Fibroblast of skin of right quadriceps (primary cell): ENCODE measurements at places on chromosomes 11 and 22.

DNA sequence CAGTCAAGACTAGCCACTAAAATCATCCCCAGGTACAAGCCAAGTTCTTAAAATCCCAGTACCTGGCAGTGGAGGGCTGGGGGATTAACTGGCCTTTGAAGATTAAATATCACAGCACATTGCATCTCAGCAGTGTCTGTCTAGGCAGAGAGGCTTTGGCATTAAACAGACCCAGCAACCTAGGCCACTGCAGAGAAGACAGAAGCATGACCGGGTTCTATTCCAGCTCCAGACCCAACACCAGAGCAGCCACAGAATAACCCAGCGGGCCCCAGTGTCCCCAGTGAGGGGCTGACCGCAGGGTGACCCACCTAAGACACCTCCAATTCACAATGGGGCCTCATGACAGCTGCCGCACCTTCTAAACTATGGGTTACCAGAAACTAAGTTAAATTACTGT lies 88.2 kb downstream of the SHANK2 start:
- no peak for DNase-seq

GRCh38 chr11:65454311-65454695 lies 31.7 kb downstream of the NEAT1 start:
- DNase-seq: peak; percentile 73

DNA sequence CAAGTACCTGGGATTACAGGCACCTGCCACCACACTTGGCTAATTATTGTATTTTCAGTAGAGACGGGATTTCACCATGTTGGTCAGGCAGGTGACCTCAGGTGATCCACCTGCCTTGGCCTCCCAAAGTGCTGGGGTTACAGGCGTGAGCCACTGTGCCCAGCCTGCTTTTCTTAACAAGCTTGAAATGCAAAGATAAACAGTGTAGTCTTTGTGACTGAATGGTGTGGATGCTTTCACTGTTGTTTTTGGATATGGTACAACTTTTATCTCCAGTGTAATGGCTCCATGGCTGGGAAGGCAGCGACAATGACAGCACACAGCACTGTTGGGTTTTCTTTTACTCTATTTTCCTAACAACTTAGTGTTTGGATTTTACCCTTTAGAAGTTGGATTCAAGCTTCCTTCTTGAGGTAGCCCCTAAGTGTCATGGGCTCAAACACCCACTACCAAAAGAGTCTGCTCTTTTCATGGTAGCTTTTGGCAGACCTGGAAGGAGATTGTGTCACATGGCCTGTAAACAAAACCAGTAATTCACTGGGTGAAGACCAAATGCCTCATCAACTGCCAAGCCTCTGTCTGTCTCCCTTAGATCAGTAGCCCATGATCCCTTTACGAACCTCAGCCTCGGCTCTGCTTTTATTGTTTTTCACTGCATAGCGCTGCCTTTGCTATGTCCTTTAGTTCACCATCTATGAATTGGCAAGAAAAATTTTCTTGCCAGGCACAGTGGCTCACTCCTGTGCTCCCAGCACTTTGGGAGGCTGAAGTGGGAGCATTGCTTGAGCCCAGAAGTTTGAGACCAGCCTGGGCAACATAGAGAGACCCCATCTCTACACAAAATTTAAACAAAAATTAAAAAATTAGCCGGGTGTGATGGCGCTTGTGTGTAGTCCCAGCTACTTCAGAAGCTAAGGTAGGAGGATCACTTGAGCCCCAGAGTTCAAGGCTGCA lies 6.4 kb downstream of the VPS51 start:
- DNase-seq: no peak

DNA sequence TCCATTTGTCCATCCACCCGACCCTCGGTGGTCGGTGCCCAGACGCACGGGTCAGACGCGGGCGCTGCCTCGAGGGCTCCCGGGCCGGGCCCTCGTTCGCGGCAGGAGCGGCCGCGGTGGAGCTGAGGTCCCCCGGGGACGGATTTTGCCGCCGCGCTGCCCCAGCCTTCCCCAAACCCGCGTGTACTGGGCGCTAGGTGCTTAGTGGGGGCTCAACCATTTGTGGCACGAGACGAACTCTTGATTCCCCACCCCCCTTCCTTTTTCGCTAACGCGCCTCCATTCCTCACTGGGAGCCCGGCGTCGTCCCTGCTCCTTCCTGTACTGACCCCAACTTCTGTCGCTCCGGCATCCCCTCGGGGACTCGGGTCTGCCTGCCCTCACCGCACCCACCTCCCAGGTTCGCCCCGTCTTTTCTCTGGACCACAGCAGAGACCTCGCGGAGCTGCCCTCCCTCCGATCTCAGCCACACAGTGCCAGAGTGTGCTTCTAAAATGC lies 789 bp upstream of the CBX7 start:
- DNase-seq: no peak

GRCh38 chr11:69651834-69652620 lies 11.1 kb downstream of the CCND1 start:
- DNase-seq: no peak

DNA sequence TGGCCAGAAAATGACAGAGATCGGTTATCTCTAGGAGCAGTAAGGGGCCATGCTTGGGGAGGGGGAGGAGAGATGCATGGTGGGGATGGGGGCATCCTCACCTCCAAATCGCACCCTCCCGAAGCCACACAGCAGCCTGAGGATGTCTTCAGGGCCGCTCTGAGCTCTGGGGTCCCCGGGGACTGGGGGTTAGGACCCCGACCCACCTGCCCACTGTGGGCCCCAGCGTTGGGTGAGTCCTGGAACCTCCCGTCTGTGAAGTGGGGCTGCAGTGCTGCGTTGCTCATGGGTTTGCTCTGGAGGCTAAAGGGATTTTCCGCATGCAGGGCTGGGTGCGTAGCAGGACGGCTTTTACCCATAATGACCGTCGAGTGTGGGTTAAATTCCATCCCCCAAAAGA lies 1046.3 kb downstream of the BRD1 start:
- no peak for DNase-seq

- no peak for DNase-seq
Measured at GRCh38 chr11:10885703-10886363, 28.0 kb upstream of the ZBED5 start.

- peak; percentile 84 for DNase-seq
Measured at GRCh38 chr11:119728651-119729580, at the start of gene NECTIN1. NECTIN1 (minus strand) TSS chr11:119729200; CDS start chr11:119728553, 647 bp downstream.

DNA sequence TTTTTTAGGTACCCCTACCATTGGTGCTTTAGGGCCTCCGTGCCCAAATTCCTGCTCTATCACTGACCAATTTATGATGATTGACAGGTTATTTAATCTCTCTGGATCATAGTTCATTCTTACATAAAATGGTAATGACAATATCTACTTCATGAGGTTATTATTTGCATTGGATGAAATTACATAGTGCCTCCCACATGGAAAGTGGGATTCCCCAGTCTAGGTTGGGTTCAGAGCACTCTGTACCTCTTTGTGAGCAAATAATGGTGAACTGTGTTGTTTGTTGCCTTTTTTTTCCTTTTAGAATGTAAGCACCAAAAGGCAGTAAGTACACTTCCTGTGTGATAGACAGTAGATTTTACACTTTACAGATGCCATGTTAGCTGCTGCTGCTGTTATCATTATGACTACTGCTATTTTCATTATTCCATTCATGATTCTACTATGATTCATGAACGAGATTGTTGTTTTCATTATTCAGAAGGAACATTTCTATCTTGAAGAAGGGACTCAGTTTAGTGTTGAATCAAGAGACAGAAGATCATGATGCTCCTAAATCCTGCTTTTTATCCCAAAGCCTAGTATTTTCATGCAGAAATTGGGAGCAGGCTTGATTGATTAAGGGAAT lies 100.8 kb downstream of the ALX4 start:
- DNase-seq: no peak

DNA sequence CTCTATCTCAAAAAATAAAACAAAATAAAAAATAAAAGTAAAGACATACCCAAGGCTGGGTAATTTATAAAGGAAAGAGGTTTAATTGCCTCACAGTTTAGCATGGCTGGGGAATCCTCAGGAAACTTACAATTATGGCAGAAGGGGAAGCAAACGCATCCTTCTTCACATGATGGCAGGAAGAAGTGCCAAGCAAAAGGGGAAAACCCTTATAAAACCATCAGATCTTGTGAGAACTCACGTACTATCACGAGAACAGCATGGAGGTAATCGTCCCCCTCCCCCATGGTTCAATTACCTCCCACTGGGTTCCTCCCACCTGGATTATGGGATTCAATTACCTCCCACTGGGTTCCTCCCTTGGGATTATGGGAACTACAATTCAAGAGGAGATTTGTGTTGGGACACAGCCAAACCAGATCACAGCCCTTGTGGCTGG lies 8.3 kb upstream of the SSTR3 start:
- no peak for DNase-seq

DNA sequence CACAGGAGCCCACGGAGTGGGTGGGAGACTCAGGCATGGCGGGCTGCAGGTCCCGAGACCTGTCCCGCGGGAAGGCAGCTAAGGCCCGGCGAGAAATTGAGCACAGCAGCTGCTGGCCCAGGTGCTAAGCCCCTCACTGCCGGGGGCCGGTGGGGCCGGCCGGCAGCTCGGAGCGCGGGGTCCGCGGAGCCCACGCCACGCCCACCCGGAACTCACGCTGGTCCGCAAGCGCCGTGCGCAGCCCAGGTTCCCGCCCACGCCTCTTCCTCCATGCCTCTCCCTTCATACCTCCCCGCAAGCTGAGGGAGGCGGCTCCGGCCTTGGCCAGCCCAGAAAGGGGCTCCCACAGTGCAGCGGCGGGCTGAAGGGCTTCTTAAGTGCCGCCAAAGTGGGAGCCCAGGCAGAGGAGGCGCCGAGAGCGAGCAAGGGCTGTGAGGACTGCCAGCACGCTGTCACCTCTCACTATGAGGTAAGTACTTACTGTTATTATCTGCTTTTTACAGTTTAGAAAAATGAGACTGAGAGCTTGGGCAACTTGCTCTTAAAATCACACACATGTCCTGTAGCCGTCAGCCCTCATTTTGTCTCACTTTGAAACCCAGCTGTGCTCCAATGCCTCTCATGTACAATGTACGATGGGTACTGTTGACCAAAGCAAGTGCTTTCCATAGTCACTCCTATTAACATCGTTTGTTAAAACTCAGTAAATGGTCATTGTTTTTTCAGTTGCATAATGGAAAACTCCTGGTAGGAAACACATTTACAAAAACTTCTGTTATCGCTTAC lies 12.2 kb upstream of the OR10D3 start:
- DNase-seq: no peak
